A549 treated with Hydrocortisone at 1 μM for 4 hours (cell line): ENCODE measurements at places on chromosomes 16 and 17. TPM values are rescaled to one million over a fixed set of nuclear protein-coding genes. Genes with fewer than 3 reads are reported as not detected.

SLC16A6 gene
- total RNA-seq, result 0.29 to 0.69 TPM (median 0.30 TPM) in 5 replicates

AANAT gene
- total RNA-seq, result 0.22 to 0.49 TPM (median 0.32 TPM) in 5 replicates

CCL3 gene
- not detected in 5 replicates for total RNA-seq

GPR139 gene
- total RNA-seq, result not detected in 5 replicates

TBC1D3K gene
- total RNA-seq, result not detected in 5 replicates

COASY gene
- 112 to 132 TPM (median 119 TPM) in 5 replicates for total RNA-seq

CDH8 gene
- 0.31 to 0.55 TPM (median 0.44 TPM) in 5 replicates for total RNA-seq

PIK3R6 gene
- total RNA-seq, result not detected in 5 replicates

ABCC6 gene
- 0.92 to 1.4 TPM (median 1.2 TPM) in 5 replicates for total RNA-seq

CLEC19A gene
- total RNA-seq, result 0.06 to 0.13 TPM (median 0.07 TPM) in 5 replicates

SRCAP gene
- 12.3 to 22.3 TPM (median 21.9 TPM) in 5 replicates for total RNA-seq

NPB gene
- total RNA-seq, result 0.36 to 0.59 TPM (median 0.53 TPM) in 5 replicates

DPEP2 gene
- not detected in 5 replicates for total RNA-seq

PHOSPHO1 gene
- 0.33 to 1.0 TPM (median 0.98 TPM) in 5 replicates for total RNA-seq

HOXB9 gene
- total RNA-seq, result 6.6 to 7.3 TPM (median 6.9 TPM) in 5 replicates

CSH1 gene
- not detected in 5 replicates for total RNA-seq

CACNG3 gene
- not detected in 5 replicates for total RNA-seq

HIC1 gene
- total RNA-seq, result 1.2 to 2.0 TPM (median 1.5 TPM) in 5 replicates

AHSP gene
- not detected in 5 replicates for total RNA-seq

IRX3 gene
- total RNA-seq, result 4.5 to 6.9 TPM (median 5.4 TPM) in 5 replicates

KRT27 gene
- total RNA-seq, result 0.06 TPM in 1 of 5 replicates, not detected in the others

SNRNP25 gene
- total RNA-seq, result 54.8 to 83.1 TPM (median 72.6 TPM) in 5 replicates

TOX3 gene
- 0.15 to 0.47 TPM (median 0.27 TPM) in 5 replicates for total RNA-seq

UTS2R gene
- total RNA-seq, result 0.08 TPM in 1 of 5 replicates, not detected in the others

SREBF1 gene
- 70.0 to 74.0 TPM (median 73.6 TPM) in 5 replicates for total RNA-seq

CCDC92B gene
- total RNA-seq, result 0.09 to 0.20 TPM (median 0.15 TPM) in 5 replicates

KRT222 gene
- 0.31 to 0.58 TPM (median 0.43 TPM) in 4 of 5 replicates, not detected in the other for total RNA-seq

CX3CL1 gene
- total RNA-seq, result 0.08 to 0.22 TPM (median 0.11 TPM) in 5 replicates

TSPOAP1 gene
- not detected in 5 replicates for total RNA-seq

CBFA2T3 gene
- total RNA-seq, result 0.31 to 0.85 TPM (median 0.77 TPM) in 5 replicates

SIRT7 gene
- total RNA-seq, result 32.8 to 46.8 TPM (median 42.2 TPM) in 5 replicates

ATP1B2 gene
- 0.15 to 0.37 TPM (median 0.27 TPM) in 5 replicates for total RNA-seq

NXN gene
- 23.0 to 27.3 TPM (median 24.8 TPM) in 5 replicates for total RNA-seq

CDT1 gene
- 27.4 to 32.2 TPM (median 30.6 TPM) in 5 replicates for total RNA-seq

PRM3 gene
- not detected in 5 replicates for total RNA-seq

ORMDL3 gene
- total RNA-seq, result 33.5 to 42.6 TPM (median 40.8 TPM) in 5 replicates

PIRT gene
- total RNA-seq, result not detected in 5 replicates

PRDM7 gene
- total RNA-seq, result not detected in 5 replicates

KCTD11 gene
- 10.5 to 13.8 TPM (median 12.9 TPM) in 5 replicates for total RNA-seq

KRTAP2-1 gene
- total RNA-seq, result not detected in 5 replicates
